ENCODE measurements at places on chromosomes 13 and 19.

DNA sequence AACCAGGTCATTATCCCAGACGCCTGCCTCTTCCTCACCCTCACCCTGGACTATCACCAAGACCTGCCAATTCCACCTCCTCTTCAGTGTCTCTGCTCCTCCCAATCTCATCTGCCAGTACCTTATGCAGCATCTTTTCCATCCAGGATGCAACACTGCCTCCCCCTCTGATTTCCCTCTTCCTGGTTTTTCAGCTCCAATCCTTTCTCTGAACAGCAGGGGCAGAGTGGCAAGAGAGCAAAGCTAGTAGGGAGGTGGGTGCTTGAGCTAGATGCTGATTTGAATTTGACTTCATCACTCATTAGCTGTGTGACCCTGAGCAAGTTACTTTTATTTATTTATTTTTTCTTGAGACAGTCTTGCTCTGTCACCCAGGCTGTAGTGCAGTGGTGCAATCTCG, 25.6 kb upstream of the CABP5 start:
- no peak for DNase-seq

DNA sequence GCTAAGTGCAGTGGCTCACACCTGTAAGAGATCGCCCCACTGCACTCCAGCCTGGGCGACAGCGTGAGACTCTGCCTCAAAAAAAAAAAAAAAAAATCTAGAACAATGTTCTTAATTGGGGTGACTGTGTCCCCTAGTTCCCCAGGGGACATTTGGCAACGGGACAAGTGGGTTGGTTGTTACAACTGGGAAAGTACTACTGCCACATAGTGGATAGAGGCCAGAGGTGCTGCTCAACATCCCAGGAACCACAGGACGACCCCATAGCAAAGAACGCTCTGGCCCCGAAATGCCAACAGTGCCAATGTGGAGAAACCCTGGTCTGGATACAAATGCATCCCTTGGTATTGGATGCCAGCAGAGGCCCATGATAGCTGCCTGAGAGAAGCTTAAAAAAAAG, 11.8 kb downstream of the NLRP12 start:
- DNase-seq: no peak

GRCh38 chr19:50476224-50476906, at the start of the genes EMC10 and GARIN5A:
TSS of gene EMC10 (plus strand) at chr19:50476507. CDS start at chr19:50476545, 38 bp downstream.
TSS of gene GARIN5A (minus strand) at chr19:50476848. CDS start at chr19:50476388, 460 bp downstream.
- DNase-seq: peak; percentile 97

DNA sequence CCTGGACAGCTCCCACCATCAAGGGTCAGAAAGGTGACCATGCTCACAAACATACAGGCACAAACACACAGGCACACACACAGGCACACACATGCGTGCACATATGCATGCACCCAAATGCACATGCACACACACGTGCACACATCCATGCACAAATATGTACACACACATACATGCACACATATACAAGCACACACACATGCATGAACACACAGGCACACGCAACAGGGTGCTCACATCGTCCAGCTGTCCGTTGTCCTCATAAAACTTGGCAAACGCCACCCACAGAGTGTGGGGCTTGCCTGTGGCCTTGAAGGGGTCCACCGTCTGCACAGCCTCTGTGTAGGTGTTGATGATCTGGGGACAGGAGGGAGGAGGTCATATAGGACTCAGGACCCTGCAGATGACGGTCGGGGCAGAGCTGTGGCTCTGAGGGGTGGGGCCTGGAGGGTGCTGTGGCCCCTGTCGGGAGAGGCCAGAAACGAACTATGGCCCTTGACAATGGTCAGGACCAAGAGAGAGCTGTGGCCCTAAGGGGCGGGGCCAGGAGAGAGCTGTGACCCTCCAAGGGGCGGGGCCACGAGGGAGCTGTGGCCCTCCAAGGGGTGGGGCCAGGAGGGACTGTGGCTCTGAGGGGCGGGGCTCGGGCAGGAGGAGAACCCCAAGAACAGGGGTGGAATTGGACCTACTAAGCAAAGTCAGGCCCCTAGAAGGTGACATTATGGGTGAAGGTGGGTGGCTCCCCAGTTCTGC, 6.2 kb downstream of the XAB2 start:
- DNase-seq: no peak

DNA sequence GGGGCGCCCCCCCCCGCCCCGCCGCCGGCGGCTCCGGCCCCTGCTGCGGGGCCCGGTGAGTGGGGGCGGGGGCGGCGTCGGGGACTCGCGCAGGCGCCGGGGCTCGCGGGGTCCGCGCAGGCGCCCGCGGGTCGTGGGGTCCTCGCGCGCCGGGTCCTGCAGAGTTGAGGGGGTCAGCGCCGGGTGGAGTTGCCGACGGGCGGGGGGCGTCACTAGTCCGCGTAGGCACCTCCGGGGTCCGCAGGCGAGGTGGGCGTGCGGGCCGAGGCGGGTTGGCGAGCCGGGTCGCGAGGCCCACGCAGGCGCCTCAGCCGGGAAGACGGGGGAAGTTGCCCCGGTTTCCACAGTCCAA, 365 bp downstream of the PPP6R1 start:
- no peak for DNase-seq

- peak; percentile 53 for DNase-seq
Observed at GRCh38 chr19:51311351-51312257, at the start of gene IGLON5. TSS of gene IGLON5 (plus strand) at chr19:51311644. CDS start at chr19:51311848, 204 bp downstream.
